ENCODE measurements at places on chromosomes 7 and 10.
A peak's percentile ranks its signal among the peaks of the same experiment; 100 is the strongest.

DNA sequence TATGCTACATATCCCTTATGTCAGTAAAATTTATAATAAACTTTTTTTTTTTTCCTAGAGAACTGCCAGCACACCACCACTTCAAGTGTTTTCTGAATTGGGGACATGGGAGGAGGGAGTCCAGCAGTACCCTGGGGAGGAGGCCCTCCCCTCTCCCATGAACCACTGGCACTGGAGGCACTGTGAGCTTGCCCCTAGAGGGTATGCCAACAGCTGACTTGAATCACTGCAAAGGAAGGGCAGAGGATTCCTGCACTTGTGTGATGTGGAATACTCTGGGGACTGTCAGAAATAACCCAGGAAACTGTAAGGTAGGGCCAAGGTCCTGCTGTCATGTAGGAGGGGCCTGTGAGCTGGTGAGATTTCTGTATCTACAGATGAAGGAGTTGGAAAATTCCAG, 8.5 kb upstream of the ARMS2 start:
- DNase-seq, result no peak

DNA sequence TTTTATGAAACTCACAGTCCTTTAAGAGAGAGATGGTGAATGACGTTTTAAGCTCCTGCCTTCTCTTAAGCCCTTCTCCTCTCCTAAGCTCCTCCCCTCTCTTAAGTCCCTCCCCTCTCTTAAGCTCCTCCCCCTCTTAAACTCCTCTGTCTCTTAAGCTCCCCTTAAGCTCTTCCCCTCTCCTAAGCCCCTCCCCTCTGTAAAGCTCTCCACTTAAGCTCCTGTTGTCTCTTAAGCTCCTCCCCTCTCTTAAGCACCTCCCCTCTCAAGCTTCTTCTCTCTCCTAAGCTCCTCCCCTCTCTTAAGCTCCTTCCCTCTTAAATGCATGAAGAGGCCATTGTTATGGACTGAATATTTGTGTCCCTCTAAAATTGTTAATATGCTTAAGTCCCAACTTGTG, 1180.6 kb upstream of the AUTS2 start:
- no peak for DNase-seq

GRCh38 chr10:76883596-76883995, 754.0 kb downstream of the KCNMA1 start:
- no peak for DNase-seq

GRCh38 chr7:152335900-152336571, 99.8 kb downstream of the KMT2C start:
- DNase-seq, result no peak

GRCh38 chr7:129969881-129970446, 17.2 kb upstream of the UBE2H start:
- DNase-seq, result no peak

DNA sequence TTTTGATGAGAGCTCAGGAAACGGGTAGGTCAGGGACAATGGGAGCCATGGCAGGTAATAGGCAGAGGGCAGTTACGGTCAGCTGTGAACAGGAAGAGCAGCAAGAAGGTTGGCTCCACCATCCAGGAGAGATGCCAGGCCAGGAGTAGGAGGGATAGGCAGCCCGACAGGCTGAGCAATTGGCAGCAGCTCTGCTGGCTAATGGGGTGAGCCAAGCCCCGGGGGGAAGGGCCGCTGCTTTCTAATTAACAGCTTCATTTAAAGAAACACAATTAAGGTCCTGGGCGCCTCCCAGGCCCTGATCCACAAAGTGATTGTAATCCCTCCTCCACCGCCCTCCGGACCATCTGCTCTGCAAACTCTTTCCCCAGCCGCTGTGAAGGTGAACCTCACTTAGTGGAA, 23.7 kb downstream of the SH2B2 start:
- DNase-seq, result no peak

DNA sequence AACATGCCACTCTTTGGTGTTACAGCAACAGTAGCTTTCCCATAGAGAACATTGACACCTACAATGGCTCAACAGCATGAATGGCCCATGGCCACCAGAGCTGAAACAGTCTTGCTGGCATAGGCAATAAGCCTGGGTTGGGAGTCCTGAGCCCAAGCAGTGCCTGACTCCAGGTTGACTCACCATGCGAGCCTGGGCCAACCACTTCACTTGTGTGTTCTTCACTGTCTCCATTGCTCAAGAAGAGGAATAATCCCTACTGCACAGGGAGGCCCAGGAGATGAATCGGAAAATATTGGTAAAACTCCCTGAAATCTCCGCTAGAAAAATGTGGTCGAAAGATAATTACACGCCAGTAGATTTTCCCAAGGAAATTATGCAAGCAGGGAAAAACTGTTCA, 89.2 kb upstream of the INHBA start:
- DNase-seq, result no peak

- DNase-seq, result no peak
These were observed 123.5 kb downstream of the ADCY1 start for GRCh38 chr7:45697576-45698136.

DNA sequence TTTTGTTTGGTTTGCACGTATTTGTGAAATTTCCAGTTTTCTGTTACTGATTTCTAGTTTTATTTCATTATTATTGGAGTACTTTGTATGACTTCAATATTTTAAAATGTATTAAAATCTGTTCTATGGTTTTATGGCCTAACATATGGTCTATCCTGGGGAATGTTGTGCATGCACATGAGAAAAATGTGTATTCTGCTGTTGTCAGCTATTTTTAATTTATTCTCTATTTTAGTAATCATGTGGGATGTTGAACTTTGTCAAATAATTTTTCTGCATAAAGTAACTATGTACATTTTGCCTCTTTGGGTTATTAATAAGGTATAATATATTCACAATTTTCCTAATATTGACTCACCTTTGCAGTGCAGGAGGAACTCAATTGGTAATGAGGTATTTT, 46.7 kb downstream of the EBLN1 start:
- no peak for DNase-seq

- DNase-seq, result peak; percentile 79
These were observed 24.0 kb downstream of the COL26A1 start for GRCh38 chr7:101386558-101387231.

- no peak for DNase-seq
These were observed 68.0 kb downstream of the THNSL1 start for GRCh38 chr10:25084447-25084846.

GRCh38 chr7:21099432-21099831, 312.7 kb upstream of the SP8 start:
- DNase-seq, result no peak

- no peak for DNase-seq
These were observed 66.5 kb downstream of the JAZF1 start for GRCh38 chr7:28114056-28114455.

- peak; percentile 62 for DNase-seq
These were observed 3.3 kb downstream of the AHR start for GRCh38 chr7:17301471-17302456.

DNA sequence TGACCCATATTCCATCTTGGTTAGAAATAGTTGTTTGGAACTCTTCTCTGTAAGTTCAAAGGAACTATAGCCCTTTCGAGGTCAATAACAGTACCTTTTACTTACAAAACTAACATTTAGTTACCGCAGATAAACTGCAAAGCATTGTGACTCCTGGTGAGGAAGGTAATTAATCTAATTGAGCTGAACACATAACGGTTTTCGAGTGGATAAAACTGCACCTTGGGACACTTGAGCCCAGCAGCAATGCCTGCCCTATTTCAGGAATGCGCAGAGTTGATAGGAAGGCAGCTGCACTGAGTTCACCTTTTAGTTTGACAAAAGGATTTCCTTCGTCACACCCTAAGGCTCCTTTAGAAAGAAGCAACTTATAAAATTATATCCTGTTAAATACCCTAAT, 75.4 kb downstream of the JAZF1 start:
- DNase-seq, result no peak

GRCh38 chr10:43903451-43903850, 254.8 kb upstream of the ZNF32 start:
- DNase-seq, result no peak

- no peak for DNase-seq
These were observed 12.0 kb downstream of the COL1A2 start for GRCh38 chr7:94406696-94407095.

DNA sequence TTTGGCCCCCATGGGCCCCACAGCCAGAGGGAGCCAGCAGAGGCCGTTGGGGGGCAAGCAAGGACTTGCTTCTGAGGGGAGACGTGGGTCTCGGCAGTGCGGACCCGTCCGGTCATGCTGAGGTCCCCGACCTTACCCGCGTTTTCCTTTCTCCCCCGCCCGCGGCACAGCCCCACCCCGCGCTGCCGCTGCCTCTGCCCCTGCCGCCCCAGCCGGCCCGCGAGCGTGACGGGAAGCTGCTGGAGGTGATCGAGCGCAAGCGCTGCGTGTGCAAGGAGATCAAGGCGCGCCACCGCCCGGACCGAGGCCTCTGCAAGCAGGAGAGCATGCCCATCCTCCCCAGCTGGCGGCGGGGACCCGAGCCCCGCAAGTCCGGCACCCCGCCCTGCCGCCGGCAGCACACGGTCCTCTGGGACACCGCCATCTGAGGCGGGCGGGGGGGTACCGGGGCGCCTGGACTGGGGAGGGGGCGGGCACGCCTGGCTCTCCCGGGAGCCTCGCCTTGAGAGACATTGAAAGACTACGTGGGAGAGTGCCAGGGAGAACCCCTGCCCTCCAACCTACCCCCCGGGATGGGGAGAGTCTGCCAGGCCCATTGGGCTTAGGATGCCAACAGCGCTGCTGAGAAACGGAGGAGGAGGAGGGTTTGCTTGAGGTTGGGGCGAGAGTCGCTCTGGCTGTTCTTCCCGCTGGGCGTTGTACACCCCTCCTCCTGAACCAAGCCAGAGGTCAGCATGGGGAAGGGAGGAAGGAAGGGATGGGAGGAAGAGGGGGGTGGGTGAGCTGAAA, 9.9 kb downstream of the NYAP1 start:
- peak; percentile 75 for DNase-seq

GRCh38 chr7:151754142-151754590, 122.7 kb downstream of the PRKAG2 start:
- DNase-seq, result peak; percentile 95

GRCh38 chr7:139734395-139734794, 43.4 kb downstream of the HIPK2 start:
- no peak for DNase-seq

GRCh38 chr10:132810141-132810806, 24.3 kb upstream of the NKX6-2 start:
- DNase-seq, result no peak

DNA sequence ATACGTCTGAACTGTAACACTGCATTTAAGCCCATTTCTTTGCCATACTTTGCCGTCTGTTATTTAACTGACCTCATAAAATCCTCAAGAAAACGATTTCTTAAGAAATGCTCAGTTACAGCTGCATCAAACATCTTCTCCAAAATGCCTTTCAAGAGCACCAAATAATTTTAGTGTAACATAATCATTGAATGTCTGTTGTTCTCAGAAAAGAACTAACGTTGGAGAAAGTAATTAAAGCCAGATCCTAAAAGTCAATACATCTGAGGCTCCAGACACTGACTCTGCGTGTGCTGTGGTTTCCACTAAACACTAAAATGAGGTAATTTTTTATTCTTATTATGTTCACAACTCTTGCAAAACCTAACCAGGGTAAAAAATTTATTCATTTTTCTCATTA, 63.7 kb upstream of the LRRC17 start:
- no peak for DNase-seq

DNA sequence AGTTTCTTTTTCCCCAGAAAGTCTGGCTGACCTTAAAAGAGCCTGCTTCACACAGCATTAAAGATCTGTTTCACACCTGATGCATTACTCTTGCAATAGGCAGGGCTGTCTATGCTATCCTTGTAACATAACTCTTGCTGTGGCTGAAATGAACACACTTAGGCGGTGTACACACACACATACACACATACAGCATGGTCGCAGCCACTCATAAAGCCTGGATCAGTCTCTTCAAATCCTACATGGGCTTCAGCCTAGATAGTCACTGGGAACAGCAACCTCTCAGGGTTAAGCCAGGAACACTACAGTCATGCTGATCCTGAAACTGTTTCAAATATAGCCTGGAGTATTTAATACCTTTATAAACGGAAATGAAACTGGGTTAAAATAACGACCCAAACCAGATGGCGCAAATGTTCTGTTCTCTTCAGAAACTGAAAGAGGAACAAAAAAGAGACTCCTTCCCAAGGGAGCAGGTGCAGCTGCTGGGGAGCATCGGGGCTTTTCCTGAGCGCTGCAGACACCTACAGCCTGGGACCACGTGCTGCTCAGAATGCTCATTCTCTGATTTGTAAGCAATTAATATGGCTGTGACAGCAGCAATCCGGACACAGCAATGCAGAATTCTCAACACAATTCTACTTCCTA, 61.0 kb upstream of the SFMBT2 start:
- no peak for DNase-seq

GRCh38 chr7:100089458-100090196, 858 bp downstream of the COPS6 start:
- no peak for DNase-seq

- no peak for DNase-seq
These were observed 146.0 kb upstream of the ZWINT start for GRCh38 chr10:56507033-56507432.

DNA sequence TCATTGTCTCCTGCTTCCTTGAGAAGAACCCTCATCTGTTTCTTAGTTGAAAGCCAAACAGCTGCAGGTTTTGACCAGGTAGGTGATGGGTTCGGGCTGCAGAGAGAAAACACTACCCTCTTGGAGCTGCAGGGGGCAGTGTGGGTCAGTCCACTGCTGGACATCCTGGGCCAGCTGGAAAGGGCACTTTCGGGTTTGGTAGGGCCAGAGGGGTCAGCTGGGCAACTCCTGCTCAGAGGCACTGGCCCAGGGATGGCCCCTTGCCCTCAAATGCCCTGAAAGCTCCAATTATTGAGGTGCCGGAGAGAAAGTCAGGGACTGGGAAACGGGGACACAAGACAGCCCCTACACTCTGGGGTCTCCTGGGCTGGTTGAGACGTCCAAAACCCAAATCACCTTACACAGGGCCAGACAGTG, 90.7 kb downstream of the MKI67 start:
- peak; percentile 81 for DNase-seq
